Activated CD4-positive, alpha-beta T cell treated with anti-CD3 and anti-CD28 coated beads for 4 hours (primary cell): ENCODE measurements at places on chromosomes 2 and 18.

DNA sequence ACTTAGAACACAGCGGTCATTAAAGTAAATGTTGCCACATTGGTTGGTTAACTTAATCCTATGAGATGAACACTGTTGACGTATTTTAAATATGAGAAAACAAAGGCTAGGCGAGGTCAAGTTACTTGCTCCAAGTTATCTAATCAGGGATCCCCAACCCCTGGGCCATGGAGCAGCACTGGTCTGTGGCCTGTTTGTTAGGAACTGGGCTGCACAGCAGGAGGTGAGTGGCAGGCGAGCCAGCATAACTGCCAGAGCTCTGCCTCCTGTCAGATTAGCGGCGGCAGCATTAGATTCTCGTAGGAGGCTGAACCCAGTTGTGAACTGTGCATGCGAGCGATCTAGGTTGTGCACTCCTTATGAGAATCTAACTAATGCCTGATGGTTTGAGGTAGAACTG is 878.9 kb downstream of the CPS1 start:
- DNase-seq = no peak

- no peak for DNase-seq
Measured at GRCh38 chr18:49725809-49726674, 87.3 kb downstream of the ACAA2 start.

GRCh38 chr18:74534981-74535649 is 815 bp downstream of the CNDP1 start:
- DNase-seq = no peak

GRCh38 chr18:32553640-32554365 is 83.1 kb upstream of the GAREM1 start:
- no peak for DNase-seq

DNA sequence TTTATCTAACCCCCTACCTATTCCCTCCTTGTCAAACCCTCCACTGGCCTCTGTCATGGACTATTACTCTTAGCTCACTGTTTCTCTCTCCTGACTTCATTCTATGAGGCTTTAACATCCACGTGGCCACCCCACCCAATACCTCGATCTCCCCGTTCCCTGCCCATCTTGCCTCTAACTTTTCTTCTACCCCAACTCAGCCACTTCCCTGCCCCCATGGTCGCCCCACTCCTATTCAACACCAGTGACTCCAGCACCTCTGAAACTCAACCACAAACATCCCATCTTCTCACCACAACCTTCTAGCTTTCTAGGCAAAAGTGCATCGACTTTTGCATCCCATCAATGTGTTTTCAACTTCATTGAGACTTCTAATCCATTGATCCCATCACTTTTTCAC is 94.2 kb upstream of the EPAS1 start:
- no peak for DNase-seq

DNA sequence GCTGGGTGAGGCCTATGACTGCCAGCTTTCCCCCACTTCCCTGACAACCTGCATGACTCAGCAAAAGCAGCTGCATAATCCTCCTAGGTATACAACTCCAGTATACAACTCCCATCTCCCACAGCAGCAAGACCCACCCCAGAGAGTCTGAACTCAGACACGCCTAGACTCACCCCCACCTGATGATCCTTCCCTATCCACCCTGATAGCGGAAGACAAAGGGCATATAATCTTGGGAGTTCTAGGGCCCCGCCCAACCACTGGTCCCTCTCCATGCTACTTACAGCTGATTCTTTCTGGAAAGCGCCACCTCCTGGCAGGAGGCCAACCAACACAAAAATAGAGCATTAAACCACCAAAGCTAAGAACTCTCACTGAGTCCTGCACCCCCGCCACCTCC is 296.5 kb downstream of the DCC start:
- DNase-seq = no peak

GRCh38 chr18:8947566-8947965 is 154.9 kb upstream of the NDUFV2 start:
- no peak for DNase-seq

DNA sequence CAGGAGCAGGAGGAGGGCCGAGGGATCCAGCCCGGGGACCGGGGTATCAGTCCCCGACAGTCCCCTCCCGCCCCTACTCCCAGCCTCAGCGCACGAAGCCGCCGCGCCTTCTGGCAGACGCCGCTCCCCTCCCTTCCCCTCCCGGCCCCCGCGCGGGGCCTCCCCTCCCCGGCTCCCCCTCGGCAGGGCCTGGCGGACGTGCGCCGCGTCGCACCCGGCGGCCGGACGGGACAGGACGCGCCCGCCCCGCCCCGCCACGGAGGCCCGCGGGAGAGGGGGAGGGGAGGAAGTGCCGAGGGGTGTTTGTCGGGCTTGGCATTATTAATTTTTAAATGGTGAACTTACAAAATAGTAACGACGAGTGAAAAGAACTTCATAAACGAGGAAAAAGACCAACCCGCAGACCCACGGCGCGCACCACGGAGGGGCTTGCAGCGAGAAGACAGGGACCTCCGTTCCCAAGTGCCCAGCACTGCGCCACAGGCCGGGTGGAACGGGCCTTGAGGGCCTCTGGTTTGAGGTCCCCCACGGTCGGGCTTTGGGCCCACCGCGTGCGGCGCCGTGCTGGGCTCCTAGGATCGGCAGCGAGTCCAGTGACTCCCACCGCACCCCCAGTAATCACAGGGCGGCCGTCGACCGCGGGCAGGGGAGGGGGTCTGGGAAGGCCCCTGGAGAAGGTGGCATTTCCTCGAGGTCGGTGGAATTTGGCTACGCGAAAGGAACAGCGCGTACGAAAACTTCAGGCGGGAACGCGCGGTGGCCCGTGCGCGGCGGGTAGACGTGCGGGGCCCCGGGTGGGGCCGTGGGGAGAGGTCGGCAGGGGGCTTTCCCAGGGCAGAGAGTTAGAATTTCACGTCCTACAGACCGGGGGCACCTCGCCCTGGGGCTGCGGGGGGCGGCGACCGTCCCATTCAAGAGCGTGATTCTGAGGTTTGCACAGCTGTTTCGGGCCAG is 954 bp upstream of the CTDSP1 start:
- peak; percentile 43 for DNase-seq

DNA sequence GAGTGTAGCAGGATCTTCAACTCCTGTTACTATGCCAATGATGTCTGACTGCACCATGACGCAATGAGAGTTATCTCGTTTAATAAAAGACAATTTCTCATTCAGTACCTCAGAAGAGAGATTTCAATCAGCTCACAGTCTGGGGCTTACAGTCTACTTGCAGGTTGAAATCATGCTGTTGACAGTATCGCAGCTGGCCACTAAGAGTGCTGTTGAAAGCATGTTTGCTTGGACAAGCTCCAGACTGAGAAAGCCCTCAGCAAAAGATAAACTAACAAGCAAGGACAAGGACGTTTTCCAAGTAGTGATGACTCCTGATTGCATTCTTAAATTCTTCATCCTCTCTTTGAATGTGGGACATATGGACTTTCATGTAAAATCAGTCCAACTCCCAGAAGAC is 145.2 kb upstream of the SYT4 start:
- DNase-seq = no peak

DNA sequence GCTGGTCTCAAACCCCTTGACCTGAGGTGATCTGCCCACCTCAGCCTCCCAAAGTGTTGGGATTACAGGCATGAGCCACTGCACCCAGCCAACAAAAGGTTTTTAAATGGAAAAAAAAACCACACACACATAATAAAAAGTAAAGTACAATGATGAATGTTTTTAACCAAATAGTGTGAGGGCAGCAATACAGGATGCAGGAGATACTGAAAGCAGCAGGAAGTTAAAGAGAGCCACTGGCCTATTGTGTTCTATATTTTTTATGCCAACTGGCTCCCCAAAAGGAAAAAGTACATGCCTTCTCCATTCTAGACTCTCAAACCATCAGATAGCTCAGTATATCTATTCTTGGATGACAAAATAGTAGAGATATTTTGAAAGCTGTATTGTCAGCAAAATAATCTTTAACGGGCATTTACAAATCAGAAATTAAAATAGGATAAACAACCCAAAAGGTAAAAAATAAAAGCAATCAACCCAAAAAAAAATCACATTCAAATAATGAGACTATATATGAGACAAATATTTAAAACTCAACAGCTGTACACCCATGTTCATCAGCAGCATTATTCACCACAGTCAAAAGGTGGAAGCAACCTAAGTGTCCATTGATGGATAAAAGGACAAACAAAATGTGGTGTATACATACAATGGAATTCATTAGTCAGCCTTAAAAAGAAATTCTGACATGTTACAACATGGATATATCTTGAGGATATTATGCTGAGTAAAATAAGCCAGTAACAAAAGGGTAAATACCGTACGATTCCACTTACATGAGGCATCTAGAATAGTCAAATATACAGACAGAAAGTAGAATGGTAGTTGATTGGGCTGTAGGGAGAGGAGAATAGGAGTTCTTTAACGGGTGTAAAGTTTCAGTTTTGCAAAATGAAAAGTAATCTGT is 26.2 kb downstream of the GPATCH11 start:
- no peak for DNase-seq

DNA sequence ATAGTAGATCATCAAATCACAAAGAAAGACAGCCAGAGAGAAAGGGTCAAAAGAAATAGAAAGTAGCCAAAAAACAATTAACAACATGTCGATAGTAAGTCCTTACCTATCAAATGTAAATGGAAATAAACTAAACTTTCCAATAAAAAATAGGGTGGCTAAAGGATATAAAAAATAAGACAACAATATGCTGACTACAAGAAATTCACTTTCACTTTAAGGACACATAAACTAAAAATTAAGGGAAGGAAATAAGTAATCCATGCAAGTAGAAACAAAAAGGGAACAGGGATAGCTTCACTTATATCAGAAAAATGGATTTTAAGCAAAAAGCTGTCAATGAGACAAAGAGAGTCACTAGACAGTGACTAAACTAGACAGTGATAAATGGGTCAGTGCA is 903.9 kb upstream of the ZEB2 start:
- DNase-seq = no peak

DNA sequence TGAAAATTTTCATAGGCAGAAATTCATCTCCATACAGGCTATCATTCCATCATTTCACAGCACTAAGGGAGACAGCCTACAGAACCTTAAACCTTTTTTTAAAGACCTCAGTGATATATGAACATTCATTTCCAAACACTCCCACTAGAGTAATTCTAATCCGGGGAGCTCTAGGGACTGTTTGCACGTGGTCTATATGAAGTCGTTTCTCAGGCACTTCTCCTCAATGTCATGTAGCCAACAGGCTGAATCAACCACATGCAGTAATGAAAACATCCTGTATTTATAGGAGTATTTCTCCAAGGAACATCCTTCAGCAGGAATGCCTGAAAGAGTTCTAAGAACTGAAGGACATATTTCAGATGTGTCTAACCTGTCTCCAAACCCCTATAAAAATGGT is 97.3 kb upstream of the CREB1 start:
- DNase-seq = no peak

GRCh38 chr2:231714639-231715498 is 6.5 kb downstream of the PTMA start:
- peak; percentile 85 for DNase-seq

DNA sequence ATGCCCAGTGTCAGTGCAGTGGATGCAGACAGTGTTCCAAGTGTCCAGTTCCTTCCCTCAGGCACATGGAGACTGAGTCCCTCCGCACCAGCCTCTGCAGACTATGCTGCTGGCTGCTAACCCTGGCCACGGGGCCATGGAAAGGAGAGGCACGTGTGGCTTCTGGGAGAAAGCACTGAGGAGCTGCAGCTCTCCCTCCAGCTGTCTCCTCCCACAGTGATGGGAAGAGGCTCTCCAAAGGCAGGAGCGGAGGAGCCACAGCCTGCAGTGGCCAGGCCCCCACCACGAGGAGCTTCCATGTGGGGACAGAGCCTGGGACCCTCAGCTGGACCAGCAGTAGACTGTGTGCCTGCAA is 141.1 kb downstream of the NDUFA10 start:
- DNase-seq = no peak

- peak; percentile 7 for DNase-seq
Measured at GRCh38 chr18:62329691-62330454, 4.8 kb downstream of the TNFRSF11A start.

- DNase-seq = no peak
Measured at GRCh38 chr2:170340693-170341068, 162.7 kb downstream of the MYO3B start.

- DNase-seq = no peak
Measured at GRCh38 chr2:104887676-104888075, 33.8 kb downstream of the POU3F3 start.

DNA sequence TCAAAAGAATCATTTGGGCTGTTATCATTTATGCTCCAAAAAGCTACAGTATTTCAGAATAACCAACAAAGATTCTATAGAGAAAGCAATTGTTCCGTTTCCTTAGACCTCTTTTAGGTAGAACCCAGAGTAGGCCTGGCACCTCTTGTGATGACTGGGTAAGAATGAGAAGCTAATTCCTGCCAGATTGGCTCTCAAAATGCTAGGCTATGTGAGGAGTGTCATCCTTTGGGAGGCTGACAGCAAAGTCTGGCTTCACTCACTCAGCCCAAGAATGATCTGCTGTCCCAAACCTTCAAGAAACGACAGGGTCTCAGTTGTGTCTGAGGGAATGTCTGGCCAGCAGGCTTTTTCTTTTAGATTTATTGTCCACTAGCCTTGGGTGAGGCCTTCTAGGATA is 4.5 kb downstream of the CERS6 start:
- no peak for DNase-seq

GRCh38 chr2:126882736-126883665 is 15.7 kb upstream of the TEX51 start:
- DNase-seq = no peak

DNA sequence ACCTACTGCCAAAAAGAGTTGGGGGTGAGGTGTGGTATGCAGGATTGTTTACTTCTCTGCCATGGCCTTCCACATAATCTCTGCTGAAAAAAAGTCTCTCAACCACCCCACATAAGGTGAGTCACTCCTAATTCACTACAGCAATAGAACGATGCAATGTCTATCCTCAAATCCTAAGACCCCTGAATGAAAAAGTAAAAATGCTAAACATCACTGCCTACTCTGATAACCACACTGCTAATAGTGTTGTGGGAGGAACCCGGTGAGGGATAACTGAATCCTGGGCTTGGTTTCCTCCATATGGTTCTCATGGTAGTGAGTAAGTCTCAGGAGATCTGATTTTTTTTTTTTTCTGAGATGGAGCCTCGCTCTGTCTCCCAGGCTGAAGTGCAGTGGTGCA is 252.5 kb downstream of the PIEZO2 start:
- no peak for DNase-seq

DNA sequence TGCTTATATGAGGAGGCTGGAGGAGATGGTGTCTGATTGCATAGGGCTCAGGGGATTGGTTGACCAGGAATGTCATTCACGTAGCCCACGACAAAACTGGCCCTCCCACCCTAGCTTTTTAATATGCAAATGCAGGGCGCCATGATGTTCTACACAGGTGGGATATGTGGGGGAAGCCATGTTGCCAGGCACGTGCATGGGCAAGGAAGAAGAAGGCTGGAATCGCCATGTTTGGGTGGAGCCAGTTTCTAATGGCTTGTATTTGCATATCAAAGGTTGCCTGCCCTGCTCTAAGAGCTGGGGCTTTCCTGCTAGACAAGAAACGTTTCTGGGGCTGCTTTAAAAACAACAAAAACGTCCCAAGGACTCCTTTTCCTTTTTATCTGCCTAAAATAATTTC is 26.5 kb upstream of the LINC00305 start:
- no peak for DNase-seq

GRCh38 chr2:85276571-85277118 is 51.1 kb downstream of the TGOLN2 start:
- no peak for DNase-seq

- DNase-seq = no peak
Measured at GRCh38 chr2:236239276-236240065, 24.7 kb downstream of the ASB18 start.

- DNase-seq = no peak
Measured at GRCh38 chr2:74037379-74037860, 52.7 kb downstream of the TET3 start.
